ENCODE measurements at places on chromosomes 12 and 14.

- no peak for DNase-seq
These were observed 193.6 kb upstream of the NUDT4 start for GRCh38 chr12:93183940-93184671.

DNA sequence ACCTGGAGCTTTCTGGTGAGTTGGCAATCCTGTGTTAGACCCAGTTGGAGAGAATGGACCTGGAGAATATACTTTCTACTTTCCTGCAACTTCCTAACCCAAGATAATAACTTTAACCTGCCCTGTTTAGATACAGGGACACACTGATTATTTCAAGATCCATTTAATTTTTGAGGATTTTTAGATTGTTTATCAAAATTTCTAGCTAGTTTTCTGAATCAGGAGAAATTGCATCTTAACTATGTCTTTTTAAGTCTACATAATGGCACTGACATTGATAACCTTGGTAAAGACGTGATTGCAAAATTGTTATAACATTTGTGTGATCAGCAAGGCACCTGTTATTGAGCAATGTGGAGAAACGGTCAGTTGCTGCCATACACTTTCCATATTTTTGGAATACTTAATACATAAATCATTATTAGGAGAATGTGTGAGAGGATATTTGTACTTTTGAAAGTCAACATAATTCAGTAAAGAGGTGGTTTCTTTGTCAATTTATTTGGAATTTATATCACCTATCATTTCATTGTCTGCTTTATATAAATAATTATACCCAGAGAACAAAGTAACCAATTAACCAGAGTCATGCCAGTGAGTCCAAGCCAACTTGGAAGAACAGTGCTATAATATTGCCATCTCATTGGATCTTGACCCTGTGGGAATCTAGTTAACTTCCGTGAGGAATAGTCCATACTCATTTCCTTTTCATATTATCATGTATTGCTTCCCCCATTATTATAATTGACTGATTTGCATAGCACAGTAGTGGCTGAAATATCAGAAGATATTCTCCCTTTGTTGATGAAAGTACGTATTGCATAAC, 28.4 kb downstream of the NFYB start:
- DNase-seq = no peak

DNA sequence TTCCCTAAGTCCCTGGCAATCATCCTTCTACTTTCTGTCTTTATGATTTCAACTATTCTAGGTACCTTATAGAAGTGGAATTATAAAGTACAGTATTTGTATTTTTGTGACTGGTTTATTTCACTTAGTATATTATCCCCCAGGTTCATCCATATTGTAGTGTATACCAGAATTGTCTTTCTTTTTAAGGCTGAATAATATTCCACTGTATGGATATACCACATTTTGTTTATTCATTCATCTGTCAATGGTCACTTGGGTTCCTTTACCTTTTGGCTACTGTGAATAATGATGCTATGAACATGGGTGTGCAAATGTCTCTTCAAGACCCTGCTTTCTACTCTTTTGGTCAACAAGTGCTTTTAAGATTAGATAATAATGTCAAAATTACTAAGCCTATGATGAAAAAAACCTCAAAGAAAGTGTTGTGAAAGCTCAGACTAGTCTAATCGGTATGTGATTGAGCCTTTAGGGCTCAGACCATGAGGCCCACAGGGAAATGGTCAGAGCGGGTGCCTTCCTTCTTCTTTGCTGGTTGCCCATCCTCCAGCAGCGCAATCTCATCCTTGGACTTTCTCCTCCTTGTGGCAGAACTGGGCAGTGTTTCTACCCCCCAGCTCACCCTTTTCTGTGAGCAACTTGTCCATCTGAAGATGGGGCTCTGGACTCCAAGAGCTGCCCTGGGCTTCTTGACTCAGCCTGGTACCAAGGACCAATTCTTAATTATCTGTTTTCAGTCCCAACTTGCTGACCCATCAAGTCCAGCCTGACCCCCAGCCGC, 105.4 kb downstream of the TTC8 start:
- DNase-seq = peak; percentile 12

- DNase-seq = no peak
These were observed 65.3 kb upstream of the RASSF3 start for GRCh38 chr12:64545081-64545382.

- no peak for DNase-seq
These were observed 128.5 kb downstream of the ETV6 start for GRCh38 chr12:11777962-11778361.

Measured in A549 (cell line).